ENCODE measurements at places on chromosomes 1 and 21.

- no peak for DNase-seq
Measured at GRCh38 chr1:160401487-160401805, 1.1 kb downstream of the VANGL2 start.

DNA sequence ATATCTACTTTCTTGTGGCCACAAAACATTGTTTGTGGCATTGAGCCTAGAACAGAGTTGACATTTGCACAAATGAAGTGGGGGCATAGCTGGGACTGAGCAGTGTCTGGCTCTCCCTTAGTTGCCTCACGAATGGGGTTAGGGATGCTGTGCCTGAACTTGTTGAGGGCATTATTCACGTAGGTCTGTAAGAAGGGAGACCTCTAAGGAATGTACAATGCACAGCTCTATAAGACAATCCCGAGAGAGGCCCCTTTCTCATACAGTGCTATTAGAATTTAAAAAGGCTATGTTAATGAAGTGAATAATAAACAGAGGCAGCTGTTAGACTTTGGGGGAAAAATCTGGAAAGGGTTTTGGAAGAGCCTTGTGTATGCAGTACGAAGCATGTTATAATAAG lies 118.4 kb upstream of the DEPDC1 start:
- no peak for DNase-seq

DNA sequence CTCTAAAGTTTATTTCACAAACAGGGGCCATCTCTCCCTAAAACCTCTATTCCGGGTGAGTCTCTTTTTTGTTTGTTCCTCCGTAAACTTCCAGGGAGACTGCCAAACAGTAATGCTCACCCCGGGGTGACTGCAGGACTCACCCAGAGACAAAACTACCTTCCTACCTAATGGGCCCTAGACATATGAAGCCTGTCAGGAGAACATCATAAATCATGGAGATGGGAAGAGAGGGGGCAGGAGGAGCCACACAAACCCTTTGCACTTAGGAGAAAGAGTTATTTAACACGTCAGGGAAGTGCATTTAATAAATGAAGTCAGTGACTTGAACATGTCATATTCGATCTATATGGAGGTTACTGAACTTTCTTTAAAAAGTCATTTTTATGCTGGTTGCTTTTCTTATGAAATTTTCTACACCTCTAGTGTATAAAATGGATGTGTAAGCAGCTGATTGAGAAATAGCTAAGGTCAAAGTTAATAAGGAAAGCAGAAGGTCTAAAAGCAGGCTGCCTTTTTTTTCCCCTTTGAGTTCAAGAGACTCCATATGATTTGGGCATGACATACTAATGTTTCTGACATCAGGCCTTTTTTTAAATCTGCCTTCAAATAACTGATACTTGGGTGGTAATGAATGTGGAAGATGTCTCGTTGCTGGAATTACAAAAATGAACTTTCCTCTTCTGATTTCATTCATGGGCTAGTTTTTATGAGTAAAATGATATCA lies 286.9 kb upstream of the USP25 start:
- DNase-seq = no peak

DNA sequence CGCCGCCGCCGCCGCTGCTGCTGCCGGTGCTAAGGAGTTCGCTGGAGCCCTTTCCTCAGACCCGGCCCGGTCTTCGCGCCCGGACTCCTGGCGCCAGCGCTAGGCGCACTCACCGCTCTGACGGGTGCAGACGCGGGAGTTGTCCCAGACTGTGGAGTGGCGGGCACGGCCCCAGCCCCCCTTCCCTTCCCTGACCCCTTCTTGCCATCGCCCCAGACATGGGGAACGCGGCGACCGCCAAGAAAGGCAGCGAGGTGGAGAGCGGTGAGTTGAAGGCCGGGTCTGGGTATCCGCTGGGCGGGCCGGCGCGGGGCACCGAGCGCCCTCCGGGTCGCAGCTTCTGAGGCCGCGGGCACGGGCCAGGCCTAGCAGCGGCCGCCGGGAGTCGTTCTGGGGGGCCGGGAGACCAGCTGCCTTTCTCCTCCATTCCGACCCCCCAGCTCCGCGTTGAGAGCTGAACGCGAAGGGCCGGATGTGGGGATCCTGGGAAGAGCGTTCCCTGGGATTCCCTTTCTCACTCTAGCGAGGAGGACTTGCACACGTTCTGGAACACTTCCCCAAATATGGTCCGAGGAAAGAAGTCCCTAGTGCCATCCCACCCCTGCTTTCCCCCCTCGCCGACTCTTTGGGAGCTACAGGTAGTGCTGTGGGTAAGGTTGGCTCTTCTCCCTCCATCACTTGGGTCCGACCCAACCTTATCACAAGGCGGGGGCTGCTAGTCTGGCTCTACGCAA lies 65.8 kb upstream of the PRKACB start:
- peak; percentile 37 for DNase-seq

GRCh38 chr21:44370027-44370735 lies 16.8 kb downstream of the TRPM2 start:
- no peak for DNase-seq

DNA sequence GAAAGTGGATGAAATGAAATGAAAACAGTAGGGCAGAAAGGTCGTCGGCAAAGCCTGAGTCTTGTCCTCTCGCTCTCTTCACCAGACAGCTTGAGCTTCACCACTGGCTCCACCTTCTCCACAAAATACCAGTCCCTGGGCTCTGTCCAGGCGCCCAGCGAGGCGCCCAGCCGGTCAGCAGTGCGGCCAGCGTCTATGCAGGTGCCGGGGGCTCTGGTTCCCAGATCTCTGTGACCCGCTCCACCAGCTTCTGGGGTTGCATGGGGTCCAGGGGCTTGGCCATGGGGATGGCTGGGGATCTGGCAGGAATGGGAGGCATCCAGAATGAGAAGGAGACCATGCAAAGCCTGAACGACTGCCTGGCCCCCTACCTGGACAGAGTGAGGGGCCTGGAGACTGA lies 600.5 kb upstream of the ZP4 start:
- DNase-seq = no peak

- peak; percentile 28 for DNase-seq
Measured at GRCh38 chr21:33384841-33385331, 18.3 kb upstream of the IFNGR2 start.

GRCh38 chr1:78284354-78284753 lies 206.4 kb upstream of the PTGFR start:
- no peak for DNase-seq

DNA sequence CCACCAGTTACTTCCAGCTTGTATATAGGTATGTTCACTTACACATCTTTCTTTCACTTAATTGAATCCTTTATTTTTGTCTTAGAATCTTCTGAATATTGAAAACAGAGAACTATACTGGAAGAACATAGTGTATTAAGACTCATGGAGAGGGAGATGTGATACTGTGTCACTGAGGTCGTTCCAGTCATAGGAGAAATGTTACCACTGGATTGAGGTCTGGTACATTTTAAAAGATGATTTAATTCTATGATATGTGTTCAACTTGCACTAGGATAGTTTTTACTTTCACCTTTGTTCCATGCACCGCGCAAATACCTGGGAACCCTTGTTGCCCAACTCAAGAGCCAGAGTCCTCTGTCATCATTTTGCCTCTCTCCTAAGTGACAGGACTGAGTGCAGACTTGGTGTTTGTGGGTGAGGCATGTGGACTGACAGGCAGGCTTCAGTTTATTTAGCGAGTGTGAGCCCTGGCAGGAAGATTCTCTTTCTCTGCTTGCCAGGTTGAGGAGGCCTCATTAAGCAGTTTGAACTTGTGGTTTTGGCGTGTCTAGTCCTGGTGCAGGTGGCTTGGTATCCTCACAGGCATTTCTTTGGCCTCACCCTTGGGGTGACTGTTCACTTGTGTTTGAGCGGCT lies 63.7 kb downstream of the DYRK1A start:
- DNase-seq = no peak

Measured in OCI-LY7 (cell line).